D341Med (cell line): ENCODE measurements at places on chromosomes 5 and 9.

- no peak for DNase-seq
Observed at GRCh38 chr5:54524704-54525103, 7.1 kb downstream of the SNX18 start.

GRCh38 chr5:100827481-100827889, 75.6 kb downstream of the ST8SIA4 start:
- DNase-seq, result no peak

DNA sequence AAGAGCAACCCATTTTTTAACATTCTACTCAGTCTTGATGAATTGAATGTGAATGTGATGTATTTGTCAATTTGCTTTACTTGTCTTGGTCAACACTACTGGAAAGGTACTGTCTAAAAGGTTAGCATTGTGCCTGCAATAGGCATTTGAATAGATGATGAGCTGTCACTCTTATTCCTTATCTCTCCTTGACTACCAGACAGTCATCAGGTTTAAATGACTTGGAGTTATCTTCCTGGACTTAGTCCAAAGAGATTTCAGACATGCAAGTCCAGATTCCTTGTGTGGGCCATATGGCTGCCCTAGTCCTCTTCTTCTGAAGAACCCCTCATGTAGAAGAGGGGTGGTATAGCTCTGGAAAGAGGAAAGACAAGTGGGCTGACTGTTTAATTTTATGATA, 4.8 kb downstream of the ARHGEF28 start:
- no peak for DNase-seq

DNA sequence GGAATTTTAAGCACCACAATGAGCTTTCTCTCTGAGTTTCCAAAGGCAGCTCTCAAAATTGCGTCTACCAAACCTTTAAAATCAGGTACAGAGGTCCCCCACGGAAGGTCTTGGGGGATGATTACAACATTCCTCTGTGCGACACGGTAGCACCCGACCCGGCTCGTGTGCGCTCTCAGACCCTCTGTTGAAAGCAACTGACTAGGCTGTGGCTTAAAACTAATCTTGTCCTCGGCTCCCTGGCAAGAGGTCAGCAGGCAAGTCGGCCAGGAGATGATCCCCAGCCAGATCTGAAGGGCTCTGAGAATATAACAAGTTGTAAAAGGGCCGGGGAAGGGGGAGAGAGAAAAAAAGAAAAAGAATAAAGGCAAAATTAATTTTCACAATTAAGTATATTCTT, 92.6 kb upstream of the LMX1B start:
- no peak for DNase-seq

DNA sequence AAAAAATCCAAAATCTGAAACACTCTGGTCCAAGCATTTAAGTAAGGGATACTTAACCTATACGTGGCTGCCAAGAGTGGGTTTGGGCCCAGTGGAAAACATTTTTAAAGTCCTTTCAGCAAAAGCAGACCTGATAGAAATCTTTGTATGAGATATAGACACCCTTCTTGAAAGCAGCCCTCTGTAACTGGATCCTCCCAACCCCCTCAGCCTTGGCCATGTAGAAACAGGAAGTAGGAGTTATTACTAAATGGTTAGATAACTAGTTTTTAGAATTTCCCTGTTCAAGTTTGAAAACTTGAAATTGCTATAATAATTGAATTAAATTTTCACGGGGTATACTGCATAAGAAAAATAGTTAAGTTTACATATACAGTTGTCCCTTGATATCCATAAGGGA, 111.3 kb upstream of the PCA3 start:
- no peak for DNase-seq

DNA sequence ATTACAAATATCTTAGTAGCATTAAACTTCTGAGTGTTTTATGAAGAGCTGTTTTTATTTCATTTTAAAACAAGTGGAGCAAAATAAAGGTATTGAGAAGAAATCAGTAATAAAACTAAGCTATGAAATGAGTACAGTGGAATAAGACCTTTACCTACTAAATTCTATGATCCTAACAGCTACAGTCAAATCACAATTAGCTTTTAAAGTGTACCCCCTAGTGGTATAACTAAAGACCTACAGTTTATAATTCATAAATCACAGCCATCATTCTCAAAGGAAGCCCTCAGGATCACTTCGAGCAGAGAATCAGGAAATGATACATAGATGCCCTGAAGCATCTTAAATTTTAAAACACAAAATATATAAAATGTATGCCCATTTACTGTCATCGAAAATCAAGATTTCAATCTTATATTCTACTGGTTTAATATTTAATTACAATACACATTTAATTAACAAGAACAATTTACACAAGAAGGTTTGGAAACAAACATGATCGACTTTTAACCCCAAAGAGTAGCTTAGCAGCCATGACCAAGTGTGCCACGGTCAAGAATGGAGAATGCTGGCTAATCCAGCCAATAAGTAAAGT, 12.3 kb downstream of the CCNH start:
- peak; percentile 35 for DNase-seq

- no peak for DNase-seq
Observed at GRCh38 chr5:171409164-171410136, 10.0 kb upstream of the FGF18 start.

- DNase-seq, result no peak
Observed at GRCh38 chr9:93540305-93540704, 36.1 kb upstream of the PHF2 start.

DNA sequence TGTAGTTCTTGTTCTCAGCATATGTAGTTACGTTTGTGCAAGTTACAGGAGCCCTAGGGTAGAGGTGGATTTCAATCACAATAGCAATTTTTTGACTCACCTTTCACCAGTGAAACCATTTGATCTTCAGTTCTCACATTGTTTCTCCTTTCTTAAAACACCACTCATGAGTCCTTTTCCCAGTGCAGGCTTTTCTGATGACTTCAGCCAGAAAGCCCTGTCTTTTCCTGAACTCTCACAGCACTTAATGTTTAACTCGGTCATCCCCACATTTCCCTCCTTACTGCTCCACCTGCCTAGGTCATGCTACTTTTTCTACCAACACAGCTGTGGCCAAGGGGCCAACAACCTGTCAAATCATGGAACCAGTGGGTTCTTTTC, 37.9 kb downstream of the ARHGEF28 start:
- DNase-seq, result no peak

DNA sequence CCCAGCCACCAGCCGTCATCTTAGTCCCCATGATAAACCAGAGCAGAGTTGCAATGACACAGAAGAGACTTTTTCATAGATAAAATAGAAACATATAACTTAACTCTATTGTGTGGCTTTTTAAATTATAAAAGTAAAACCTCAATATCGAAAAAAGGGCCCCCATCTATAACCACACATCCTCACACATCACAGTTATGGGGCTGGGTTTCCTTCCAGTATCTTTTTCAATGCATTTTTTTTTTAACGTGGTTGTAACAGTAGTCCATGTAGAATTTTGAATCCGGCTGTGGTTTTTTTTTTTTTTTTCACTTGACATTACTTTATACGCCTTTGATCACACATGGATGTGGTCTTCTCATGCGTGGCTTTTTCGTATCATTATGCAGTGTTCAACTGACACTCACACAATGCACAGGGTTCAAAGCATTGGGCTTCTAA, 77.4 kb downstream of the CFAP77 start:
- DNase-seq, result no peak
